ENCODE measurements at places on chromosomes 3 and 15.
A peak's percentile ranks its signal among the peaks of the same experiment; 100 is the strongest.

DNA sequence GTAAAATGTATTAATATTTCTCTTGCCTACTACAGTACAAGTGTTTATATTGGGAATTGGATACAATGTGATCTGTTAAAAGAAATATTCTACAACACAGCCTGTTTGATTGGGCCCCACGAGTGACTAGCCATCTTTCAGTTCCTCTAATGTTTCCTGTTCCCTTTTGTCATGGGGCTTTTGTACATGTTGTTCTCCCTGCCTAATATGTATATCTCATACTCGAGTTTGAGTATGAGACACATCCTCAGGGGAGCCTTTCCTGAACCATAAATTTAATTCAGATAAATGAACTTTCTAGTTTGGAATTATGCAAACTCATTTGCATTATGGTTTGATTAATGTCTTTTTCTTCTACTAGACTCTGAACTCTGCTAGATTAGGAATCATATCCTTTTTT, 65.5 kb downstream of the MEF2A start:
- DNase-seq: no peak

- DNase-seq: no peak
Measured at GRCh38 chr15:98744506-98744905, 96.2 kb downstream of the IGF1R start.

GRCh38 chr15:32717426-32718226, at the start of gene GREM1:
Gene GREM1, plus strand, starts transcription at chr15:32718004. Its CDS starts 12,687 bp downstream, at chr15:32730691.
- DNase-seq: peak; percentile 68

GRCh38 chr3:69712269-69712668, 27.0 kb upstream of the MITF start:
- no peak for DNase-seq

GRCh38 chr3:171799501-171799900, 10.8 kb downstream of the PLD1 start:
- DNase-seq: peak; percentile 28

DNA sequence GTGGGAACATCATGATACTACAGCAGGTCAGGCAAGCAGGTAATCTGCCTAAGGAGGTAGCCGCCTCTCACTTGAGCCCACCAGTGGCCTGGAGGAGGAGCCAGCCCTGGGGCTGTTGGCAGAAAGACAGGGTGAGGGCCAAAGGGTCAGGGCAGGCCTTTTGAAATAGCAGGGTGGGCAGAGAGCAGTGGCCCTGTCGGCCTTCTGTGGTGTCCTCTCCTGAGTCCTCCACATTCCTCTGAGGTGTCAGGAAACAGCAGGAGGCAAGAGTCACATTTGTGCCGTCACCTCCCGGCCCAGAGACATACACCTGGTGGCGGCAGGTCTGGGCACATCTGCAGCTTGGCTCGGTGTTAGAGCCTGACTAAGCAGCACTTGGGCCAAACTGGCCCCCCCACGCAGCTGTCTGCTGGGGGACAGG, 3.9 kb upstream of the BNC1 start:
- DNase-seq: no peak

DNA sequence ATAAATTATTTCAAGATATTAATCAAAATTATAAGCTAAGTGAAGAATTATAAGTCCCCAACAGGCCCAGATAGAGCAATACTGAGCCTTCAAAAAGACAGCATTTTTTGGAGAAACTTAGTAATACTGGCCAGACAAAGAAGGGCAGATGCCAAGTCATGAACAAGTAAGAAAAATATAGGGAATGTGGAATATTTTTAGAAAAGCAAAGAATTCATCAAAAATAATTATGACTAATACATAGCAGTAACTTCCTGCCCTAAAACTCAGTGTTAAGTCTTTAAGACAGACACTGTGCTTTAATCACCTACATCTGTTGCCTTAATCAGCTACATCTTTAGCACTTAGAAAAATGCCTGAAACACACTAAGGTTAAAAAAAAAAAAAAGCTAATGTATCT, 31.2 kb downstream of the DPH6 start:
- DNase-seq: peak; percentile 47

- no peak for DNase-seq
Measured at GRCh38 chr15:62828364-62828763, 214.2 kb upstream of the TPM1 start.

DNA sequence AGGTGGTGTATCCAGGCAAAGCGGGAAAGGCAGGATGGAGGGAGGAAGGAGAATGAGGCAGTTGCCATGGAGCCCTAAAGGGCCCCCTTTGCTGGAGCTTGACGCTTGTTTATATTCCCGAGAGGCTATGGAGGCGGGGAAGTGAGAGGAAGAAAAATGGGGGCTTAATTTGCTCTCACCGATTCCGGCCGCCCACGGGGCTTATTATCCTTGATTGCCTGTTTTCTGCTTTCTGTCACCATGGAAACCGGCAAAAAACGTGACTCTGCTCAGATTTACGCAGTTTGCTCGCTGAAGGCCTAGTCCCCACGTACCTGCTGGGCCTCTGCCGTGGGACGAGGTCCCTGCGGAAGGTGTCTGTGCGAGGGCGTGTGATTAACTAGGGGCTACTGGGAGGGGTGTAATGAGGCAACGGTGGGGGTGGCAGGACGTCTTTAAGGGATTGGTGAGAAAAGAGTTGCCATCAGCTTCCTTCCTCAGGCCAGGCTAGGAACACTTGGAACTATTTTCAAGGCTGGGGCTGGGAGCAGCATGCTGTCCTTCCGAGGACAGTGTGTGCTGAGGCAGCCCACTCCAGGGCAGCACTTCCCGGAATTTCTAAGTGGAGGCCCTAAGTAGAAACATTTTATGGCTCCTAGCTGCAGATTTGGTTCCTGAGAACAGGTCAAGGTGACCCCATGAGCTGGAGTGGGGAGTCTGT, 110.8 kb upstream of the NDN start:
- no peak for DNase-seq

DNA sequence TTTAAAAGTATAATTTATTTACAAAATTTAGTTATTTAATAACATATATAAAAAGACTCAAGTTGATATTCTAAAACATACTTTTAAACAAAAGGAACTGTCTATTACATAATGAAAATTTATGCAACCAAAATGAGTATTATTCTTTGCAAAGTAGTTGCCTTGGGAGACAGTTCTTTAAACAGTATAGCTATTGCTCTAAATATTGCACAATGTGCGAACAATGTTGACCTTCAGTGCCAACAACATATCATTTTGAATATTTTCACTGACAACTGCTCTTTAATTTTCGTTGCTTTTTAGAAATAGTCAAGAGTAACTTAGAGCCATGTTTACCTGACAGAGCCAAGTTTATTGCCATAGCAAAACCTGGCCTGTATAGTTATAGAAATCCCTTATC, 124.9 kb downstream of the ZBTB20 start:
- DNase-seq: no peak

DNA sequence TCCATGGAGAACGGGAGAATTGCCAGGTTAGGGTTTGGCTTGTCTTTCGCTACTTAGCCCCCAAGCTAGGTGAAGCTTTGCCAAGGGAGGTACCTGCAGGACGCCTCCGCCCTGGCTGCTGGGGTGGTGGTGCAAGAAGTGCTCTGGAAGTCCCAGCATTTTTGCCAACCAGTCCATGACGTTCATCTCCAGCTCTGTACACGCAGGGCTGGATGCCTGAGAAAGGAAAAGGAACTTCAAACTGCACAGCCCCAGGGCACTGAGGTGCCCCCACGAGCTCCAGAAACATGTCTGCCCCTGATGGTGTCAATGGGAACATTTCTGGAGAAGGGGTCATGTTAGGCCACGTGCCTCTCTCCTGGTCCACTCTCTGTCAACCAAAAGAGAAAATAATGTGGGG, 8.2 kb downstream of the HDC start:
- DNase-seq: no peak

DNA sequence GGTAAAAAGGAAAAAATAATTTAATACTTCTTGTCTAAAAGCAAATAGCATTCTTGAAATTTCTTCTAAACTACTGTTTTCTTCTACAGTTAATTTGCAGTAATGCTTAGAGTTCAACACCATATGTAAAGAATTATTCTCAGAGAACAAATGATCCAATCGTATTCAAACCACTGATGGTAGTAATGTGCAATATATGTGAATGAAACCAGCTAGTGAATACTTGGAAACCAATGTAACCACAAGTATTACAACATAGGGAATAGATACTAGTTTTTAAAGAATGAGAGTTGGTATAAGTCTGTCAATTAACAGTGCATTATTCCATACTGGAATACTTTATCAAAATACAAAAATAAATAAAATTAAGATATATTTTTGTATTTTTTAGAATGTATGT, 850.0 kb downstream of the DIPK2A start:
- peak; percentile 49 for DNase-seq

DNA sequence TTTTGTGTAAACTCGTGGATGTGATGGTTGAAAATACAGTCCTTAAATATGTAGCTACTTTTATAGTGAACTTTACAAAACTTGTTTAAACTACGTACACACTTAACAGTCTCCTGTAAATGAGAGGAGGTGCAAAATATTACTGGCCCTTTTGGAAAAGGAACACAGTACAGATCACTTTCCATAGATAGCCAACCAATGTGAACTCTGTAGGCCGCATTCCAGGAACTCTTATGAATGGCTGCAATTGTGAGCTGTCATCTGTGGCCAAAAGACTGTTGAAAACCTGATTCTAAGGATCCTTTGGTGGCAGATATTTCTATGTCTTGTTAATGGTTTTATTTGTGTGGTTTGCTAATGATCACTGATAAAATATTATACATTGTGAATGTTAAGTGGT, 6.2 kb downstream of the TSC22D2 start:
- DNase-seq: peak; percentile 58

DNA sequence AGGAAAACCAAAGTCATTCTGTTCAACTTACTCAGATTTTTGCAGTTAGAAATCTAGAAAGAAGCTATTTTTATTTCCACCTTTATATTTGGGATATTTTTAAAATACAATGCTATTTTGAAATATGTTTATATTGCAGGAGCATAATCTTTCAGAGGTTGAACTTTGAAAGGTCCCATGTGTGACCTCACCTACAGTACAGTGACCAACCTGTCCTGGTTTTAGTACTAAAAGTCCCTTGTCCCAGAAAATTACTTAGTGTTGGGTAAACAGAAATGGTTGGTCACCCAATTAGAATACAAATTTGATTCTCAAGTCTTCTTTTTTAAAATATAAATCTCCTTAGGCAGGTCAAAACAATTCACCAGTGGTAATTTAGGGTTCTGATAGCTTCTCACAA, 141.6 kb upstream of the FRMD4B start:
- DNase-seq: no peak

GRCh38 chr15:34621675-34622074, 38.2 kb upstream of the GOLGA8B start:
- peak; percentile 62 for DNase-seq

GRCh38 chr15:68644996-68645395, 66.2 kb downstream of the CORO2B start:
- DNase-seq: no peak

DNA sequence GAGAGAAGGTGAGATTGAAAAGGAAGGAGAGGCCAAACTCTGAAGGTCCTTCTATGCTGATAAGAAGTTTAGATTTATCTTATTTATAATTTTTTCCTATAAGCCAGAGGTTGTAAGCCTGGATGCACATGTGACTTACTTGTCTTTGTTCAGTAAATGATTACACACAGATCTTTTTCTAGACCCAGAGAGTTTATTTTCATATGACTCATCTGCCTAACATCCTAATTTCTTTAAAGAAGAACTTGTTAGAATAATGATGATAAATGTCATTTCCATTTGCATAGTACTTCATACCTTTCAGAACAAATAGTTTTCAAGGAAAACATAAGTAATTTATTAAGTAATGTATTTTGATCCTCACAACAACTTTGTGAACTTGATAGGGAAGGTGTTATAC, 434.8 kb upstream of the DPH6 start:
- peak; percentile 58 for DNase-seq

DNA sequence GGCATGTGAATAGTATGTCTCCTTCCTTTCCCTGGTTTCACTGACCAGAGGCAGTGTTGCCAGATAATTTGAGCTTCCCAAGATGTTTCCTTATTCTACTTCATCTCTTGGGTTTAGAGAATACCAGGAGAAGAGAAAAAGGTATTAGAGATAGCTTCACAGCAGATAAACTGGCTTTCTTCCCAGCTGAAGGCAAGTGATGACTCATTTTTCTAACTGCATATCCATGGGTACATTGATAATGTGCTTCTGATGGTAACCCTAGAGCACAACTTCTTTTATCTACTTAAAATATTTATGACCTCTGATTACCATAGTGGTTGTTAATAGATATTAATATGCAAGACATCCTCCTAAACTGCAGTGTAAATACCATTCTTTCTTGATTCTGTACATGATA, 34.6 kb upstream of the CMTM8 start:
- peak; percentile 61 for DNase-seq

DNA sequence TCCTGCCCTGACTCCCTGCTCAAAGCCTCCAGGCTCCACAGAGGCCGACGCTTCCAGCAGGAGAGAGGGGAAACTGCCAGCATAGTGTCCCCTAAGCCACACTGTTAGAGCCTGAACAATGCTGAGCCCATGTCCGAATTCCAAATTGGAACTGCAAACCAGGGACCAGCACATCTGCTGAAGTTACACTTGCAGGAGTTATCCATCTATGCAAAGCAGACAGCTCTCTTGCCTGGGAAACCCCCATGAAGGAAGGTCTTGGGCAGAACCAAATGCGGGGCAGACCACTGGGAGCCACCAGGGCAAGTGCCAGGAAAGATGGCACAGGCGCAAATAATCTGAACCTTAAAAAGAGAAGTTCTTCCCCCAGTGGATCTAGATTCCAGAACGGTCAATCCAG, 625 bp downstream of the LRRC15 start:
- no peak for DNase-seq

DNA sequence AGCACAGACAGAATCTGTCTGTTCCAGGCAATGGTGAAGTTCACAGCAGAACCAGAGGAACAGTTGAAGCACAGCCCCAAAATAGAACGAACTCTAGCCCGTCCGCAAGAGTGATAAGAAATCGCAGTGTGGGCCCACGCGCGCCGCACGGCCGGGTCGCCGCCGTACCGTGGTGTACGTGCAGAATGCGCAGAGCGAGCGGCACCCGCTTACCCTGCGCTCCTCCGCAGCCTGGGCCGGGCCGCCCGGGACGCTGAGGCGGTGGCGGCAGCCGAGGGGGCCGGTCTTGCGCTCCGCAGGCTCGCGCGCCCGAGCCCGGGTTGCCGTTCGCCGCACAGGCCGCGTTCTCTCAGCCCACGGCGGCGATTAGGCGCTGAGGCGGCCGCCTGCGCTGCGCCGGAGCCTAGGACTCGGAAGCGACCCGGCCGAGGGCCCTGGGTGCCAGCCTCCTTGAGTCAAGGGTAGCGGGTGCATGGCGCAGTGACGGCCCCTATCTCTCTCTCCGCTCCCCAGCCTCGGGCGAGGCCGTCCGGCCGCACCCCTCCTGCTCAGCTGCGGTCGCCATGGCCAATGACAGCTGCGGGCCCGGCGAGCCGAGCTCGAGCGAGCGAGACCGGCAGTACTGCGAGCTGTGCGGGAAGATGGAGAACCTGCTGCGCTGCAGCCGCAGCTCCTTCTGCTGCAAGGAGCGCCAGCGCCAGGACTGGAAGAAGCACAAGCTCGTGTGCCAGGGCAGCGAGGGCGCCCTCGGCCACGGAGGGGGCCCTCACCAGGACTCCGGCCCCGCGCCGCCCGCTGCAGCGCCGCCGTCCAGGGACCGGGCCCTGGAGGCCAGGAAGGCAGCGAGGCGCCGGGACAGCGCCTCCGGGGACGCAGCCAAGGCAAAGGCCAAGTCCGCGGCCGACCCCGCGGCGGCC, 20.5 kb downstream of the WDR73 start:
- DNase-seq: peak; percentile 76

Measured in choroid plexus epithelial cell (primary cell).